Activated CD4-positive, alpha-beta T cell treated with anti-CD3 and anti-CD28 coated beads for 24 hours (primary cell): ENCODE measurements at places on chromosomes 2 and 18.

DNA sequence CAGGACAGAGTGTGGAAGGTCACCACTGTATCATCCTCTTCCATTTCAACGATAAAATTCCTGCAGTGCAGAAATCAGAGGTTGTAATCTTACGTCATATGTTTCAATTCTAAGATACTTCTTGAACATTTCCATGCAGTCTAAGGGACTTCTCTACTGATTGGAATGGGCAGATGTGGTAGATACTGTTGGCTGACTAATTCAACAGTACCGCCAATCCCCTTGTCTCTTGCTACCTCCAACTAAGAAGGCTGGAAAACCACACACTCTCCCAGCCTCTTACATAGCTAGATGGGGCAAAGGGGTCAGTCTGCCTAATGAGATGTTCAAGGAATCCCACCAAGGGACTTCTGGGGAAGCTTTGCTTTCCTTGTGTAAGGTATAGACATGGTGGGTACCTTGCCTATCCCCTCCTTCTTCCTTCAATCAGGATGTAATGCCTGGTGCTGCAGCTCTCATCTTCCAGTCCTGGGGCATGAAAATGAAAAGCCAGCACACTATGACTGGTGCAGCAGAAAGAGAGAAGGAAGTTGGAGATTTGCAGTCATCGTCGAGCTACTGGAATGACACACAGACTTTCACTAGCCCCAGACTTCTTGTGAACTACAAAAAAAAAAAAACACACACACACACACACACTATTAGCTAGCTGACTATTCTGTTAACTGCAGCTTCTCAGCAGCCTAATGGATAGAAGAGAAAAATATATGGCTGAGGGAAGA lies 84.1 kb downstream of the ALPK2 start:
- DNase-seq = no peak

DNA sequence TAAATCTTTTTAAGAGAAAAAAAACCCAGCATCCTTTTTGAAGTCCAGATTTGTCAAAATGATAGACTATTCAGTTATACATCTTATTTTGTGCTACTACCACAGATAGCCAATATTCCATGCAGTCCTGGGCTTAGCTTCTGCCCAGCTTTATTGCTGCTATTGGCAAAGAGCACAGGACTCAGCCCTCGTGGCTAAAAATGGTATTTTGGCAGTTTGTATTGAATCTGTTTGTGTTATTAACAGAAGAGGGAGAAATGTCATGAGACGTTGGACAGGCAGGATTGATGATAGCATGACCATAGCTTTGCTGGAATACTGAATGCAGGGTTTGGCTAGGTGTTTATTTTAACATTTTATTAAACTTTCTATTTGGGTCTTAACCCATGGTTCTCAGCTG lies 19.4 kb downstream of the ELAC1 start:
- no peak for DNase-seq

GRCh38 chr18:38752430-38752829 lies 1186.8 kb upstream of the CELF4 start:
- DNase-seq = no peak

- no peak for DNase-seq
Observed at GRCh38 chr2:69652206-69652605, 8.7 kb upstream of the AAK1 start.

DNA sequence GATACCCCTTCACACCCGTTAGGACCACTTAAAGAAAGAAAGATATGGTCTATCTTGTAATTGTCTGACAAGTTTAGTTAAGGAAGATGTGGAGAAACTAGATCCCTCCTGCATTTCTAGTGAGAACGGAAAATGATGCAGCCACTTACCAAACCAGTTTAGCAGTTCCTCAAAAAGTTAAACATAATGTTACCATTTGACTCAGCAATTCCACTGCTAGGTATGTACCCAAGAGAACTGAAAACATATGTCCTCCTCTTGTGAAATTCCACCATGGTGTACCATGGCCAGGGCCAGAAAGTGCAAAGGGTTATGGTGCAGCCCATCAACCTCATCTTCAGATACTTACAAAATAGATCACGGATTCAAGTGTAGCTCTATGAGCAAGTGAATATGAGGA lies 79.0 kb upstream of the ID2 start:
- no peak for DNase-seq

- DNase-seq = peak; percentile 16
Observed at GRCh38 chr2:86225581-86225980, 26.3 kb downstream of the MRPL35 start.

GRCh38 chr2:108628936-108629335 lies 90.3 kb upstream of the RANBP2 start:
- DNase-seq = no peak

- no peak for DNase-seq
Observed at GRCh38 chr2:20115374-20115773, 63.9 kb upstream of the LAPTM4A start.

DNA sequence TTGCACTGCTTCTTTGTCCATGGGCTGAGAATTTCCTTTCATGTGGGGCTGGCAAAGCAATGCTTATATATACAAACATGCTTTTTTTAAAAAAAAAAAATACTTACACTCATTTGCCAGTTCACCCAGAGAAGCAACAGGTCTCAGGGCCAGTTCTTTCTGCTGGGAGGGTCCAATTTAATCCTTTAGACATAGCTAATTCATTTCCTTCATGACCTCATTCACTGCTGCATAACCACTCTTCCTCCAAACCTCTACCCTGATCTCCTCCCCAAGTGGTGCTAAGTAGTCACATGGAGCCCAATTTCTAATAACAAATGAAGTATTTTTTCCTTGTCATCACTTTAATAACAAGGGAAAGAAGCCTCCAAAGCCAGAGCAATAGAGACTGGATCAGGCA lies 17.1 kb upstream of the TMEM178A start:
- DNase-seq = no peak

DNA sequence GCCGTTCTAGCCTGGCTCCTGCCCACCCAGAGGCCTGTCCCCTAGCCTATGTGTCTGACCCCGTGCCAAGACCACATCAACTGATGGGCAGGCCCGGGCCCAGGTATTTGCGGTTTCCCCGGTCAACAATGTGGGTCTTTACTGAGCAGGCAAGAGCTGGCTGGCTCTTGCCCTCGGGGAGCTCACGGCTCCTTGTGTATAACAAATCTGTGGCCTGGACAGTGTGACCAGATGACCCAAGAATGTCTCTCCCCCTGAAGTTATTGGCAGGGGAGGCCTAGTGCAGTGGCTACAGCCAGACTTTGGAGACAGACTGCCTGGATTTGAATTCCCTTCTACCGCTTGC lies 179.6 kb downstream of the KLHL29 start:
- no peak for DNase-seq

- peak; percentile 64 for DNase-seq
Observed at GRCh38 chr2:169479257-169480078, at the start of gene BBS5. Gene BBS5 (plus strand): TSS chr2:169479494. CDS start chr2:169479554, 60 bp downstream.

DNA sequence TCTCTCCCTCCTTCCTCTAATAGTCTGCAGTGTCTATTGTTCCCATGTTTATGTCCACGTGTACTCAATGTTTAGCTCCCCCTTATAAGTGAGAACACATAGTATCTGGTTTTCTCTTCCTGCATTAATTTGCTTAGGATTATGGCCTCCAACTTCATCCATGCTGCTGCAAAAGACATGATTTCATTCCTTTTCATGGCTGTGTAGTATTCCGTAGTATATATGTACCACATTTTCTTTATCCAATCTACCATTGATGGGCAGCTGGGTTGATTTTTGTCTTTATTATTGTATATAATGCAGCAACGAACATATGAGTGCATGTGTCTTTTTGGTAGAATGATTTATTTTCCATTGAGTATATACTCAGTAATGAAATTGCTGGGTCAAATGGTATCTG lies 13.8 kb downstream of the GKN2 start:
- no peak for DNase-seq

DNA sequence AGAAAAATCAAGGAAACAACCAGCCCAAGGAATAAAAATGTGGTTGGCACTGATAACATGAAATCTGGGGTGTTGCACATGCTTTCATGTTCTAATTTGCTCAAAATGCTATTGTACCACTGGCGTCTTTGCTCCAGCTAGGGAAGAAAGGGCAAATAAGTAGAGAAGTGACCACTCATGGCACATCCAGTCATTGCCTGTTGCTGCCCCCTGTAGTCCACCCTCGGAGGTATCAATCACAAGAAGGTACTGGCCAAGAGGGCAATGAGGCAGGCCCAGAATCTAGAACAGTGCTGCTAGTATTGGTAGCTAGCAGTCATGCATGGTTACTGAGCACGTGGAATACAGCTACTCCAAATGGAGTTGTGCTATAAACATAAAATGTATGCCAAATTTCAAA lies 213.4 kb downstream of the CDCA7 start:
- no peak for DNase-seq

DNA sequence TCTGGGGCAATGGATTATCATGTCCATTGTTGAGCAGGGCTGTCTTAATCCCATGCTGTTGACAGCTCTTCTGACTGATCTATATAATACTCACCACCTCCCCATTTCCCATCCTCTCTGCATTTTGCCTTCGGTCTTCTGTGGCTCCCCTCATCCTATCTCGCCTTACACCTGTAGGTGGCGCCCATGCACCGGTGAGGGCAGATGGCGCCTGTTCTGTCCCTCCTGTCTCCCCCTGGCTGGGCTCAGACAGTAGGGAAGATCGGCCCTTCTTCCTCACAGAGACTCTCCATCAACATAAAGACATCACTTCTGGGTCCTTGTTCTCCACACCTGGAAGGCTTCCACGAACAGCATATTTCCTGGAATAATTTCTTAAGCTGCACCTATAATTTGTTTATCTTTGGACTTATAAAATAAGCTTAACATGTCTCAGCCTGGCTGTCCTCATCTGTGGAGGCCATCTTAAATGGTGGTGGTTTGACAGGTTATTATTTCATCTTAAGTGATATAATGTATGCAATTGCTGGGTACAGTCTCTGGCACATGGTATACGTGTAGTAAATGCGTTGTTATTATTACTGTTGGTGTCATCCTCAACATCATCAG lies 10.9 kb upstream of the CDH20 start:
- DNase-seq = peak; percentile 29

GRCh38 chr2:30178618-30179434 lies 32.0 kb downstream of the YPEL5 start:
- no peak for DNase-seq

DNA sequence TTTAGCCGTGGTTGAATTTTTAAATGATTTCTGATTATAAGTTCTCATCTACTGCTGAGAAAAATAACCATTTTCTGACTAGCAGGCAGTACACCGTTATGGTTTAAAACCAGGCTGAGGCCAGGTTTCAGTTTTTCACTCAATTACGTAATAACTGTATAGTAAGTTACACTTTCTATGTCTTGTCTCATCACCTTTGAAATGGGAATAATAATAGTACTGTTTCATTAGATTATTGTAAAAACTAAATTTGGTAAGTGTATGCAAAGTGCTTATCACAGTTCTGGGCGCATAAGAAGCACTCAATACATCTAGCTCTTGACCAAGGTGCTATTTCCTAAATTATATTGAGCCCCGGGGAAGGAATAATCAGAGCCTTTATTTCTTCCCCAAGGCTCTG lies 76.8 kb downstream of the LIMS1 start:
- DNase-seq = no peak

DNA sequence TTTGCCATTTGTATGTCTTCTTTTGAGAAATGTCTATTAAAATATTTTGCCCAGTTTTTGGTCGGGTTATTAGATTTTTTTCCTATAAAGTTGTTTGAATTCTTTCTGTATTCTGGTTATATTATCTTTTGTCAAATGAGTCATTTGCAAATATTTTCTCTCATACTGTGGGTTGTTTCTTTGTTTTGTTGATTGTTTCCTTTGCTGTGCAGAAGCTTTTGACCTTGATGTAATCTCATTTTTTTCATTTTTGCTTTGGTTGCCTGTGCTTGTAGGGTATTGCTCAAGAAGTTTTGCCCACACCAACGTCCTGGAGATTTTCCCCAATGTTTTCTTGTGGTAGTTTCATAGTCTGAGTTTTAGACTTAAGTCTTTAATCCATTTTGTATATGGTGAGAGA lies 245.7 kb downstream of the ADCYAP1 start:
- no peak for DNase-seq

DNA sequence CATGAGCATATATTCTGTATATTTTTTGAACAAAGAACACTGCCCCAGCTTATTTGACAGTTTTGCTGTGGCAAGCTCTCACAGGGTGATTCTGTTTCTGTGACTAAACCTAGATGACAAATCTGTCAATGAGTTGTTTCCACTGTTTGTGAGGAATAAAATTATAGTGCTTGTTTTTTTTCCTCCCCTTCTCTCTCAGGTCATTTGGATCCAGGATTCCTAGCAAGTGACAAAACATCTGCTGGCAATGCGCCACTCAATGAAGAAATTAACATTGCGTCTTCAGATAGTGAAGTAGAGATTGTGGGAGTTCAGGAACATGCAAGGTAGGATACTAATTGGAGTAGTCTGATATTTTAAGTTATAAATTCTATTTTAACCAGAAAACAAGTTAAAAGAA lies 149.3 kb downstream of the HAUS1 start:
- DNase-seq = no peak

DNA sequence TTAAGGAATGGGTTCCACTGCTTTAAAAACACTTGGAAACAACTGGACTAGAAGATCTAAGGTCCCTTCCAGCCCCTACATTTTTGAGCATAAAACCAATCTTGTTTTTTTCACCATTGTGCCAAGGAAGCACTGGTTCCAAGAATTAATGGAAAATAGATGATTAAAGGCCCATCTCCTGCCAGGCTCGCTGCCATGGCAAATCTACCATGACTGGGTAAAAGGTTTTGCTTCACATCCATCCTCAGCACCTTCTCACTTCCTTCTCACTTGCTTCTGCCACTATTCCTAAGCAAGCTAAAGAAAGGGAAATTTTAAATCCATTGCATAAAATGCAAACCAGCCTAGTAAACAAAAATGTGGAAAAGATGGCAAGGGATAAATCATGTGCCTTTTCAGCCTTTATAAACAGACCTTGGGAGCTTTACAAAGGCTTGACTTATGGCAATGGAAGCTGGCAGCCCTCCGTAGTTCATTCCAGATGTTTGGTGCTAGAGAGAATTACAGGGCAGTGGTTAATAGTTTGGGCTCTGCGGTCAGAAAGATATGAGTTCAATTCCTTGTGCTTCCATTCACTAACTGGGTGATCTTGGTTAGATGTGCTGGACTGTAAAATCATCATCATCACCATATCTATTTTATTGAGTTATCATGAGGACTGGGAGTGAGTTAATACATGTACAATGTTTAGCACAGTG lies 27.0 kb upstream of the ST3GAL5 start:
- no peak for DNase-seq
